ENCODE measurements at places on chromosomes 6 and 20.

GRCh38 chr20:4667371-4667773 lies 54.3 kb upstream of the PRND start:
- DNase-seq = peak; percentile 38

DNA sequence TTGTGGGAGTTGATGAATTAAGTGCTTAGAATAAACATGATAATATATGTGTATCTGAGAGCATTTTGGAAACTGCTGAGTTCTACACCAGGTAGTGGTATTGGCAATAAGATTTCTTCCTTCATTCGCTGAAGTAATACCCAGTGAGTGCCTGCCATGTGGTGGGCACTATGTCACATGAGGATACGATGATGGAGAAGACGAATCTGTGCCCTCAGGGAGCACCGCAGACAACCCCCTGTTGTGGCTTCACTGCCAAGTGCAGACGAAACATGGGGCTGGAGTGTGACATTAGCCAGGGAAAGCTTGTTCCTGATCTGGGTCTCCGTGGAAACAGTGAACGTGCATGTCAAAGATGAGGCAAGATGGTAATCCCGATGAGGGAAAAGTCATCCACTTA lies 7.9 kb downstream of the ZNF76 start:
- DNase-seq = no peak

DNA sequence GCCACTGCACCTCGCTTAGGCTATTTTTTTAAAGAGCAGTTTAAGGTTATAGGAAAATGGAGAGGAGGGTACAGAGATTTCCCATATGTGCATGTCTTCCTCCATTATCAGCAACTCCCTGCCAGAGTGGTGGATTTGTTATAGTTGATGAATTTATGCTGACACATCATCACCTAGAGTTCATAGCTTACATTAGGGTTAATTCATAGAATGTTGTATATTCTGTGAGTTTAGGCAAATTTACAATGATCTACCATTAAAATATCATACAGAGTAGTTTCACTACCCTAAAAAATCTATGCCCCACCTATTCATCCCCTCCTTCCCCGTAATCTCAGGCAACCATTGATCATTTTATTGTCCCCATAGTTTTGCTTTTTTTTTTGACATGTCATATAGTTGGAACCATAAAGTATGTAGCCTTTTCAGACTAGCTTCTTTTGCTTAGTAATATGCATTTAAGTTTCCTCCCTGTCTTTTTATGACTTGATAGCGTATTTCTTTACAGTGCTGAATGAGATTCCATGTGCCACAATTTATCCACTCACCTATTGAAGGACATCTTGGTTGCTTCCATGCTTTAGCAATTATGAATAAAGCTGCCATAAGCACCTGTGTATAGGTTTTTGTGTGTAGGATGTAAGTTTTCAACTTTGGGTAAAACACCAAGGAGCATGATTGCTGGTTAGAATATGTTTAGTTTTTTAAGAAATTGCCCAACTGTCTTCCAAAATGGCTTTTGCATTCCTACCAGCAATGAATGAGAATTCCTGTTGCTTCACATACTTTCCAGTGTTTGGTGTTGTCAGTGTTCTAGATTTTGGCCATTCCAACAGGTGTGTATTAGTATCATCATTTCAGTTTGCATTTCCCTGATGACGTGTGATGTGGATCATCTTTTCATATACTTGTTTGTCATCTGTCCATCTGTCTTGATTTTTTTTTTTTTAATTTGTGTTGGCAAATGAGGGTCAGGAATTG lies 60.2 kb downstream of the NCOA3 start:
- no peak for DNase-seq

DNA sequence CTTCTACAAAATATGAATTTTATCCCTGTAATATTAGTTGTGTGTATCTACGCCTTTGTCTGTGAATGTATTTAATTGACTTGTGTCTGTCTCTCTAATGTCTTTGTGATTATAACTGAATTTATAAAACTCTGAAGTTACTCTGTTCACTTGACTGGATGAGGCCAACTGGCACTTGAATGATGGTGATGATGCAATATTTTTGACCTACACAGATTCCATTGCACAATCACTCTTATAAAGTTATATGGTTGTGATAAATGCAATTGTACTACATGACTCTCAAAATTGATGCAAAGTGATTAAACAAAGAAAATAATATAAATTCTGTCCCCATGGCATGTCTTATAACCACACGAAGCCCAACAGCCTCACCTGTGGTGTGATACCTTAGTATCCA lies 287.3 kb upstream of the PLN start:
- no peak for DNase-seq

- DNase-seq = no peak
These were observed 52.1 kb upstream of the DUSP22 start for GRCh38 chr6:240151-240550.

GRCh38 chr20:8812817-8813216 lies 256.1 kb upstream of the PLCB4 start:
- DNase-seq = peak; percentile 16

DNA sequence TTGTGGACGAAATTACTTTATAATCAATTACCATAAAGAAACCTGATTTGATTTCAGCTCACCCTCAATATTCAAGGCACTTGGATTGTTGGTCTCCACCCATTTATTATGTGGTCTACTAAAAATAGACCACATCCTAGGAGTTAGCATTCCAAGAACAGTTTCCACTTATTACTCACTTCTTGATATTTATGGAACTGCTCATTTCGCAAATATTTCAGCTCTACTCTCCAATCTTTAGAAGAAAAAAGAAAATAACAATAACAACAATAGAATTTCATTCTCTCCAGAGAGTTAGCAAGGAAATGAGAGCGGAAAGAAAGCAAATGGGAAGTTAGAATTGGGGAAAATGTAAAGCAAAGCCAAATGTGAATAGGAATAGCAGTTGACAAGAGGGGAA lies 26.2 kb upstream of the HDAC2 start:
- no peak for DNase-seq

DNA sequence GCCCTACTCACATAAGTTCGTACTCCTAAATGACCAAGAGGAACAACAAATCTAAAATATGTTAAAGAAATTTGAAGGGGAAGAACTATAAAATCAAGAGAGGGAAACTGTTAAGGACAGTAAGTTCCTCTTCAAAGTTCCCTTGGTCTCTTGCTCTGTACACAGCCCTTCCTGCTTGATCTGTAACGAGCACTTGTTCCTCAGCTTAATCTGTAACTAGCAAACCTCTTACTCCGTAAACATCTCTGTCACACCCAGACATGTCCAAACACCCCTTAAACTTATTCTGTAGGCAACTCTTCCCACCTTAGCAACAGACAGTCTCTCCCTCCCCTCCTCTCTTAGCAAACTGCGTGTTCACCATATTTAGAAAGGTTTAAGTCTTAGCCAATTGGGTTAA lies 29.9 kb downstream of the PLN start:
- DNase-seq = no peak

- DNase-seq = peak; percentile 10
These were observed 54.5 kb downstream of the KIAA0408 start for GRCh38 chr6:127404594-127405178.

DNA sequence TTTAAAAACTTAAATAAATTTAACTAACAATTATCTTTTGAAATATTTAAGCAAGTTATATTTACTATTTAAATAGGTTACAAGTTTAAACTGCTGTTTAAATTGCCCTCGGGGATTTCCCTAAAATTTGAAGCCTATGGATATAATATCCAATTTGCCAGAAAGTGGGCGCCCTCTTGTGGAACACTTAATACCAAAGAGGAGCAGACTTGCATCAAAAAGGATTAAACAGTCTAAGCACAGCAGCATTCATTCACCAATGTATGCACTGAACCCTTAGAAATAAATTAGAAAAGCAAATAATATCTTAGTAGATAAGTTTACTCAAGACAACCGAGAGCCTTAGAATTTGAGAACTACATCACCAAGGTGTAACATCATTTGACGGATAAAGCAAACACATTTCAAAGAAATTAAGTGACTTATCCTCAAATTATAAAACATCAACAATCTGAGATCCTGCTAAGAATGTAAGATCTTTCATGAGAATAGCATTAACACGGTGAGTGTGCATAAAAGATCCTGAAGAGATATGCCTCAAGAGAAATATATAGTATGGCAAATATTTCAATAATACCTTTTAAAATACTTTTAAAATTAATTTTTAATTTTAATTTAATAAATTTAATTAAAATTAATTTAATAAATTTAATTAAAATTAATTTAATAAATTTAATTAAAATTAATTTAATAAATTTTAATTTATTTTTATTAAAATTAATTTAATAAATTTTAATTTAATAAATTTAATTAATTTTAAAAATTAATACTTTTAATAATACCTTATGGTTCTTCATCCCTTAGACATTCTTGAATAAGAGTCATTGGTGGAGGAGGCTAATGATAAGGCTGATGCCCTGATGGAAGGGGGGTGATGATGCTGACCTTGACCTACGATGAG lies 11.5 kb upstream of the MEP1A start:
- DNase-seq = peak; percentile 92

DNA sequence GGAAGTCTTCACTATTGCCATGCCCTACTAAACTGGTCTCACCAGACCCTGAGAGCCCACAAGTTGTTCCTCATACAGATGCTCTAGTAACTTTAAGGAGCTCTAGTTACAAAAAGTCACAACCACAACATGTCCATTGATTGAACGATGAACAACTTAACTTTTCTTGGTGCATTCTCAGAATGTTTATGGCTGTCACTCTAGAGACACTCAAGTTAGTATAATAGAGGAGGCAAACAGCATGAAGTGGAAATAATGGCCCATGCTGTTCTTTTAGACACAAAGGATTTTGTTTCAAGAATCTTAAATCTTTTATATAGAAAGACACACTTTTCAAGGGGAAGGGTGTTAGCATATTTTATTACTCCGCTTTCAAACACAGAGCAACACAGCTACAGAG lies 934.4 kb downstream of the HACE1 start:
- no peak for DNase-seq

DNA sequence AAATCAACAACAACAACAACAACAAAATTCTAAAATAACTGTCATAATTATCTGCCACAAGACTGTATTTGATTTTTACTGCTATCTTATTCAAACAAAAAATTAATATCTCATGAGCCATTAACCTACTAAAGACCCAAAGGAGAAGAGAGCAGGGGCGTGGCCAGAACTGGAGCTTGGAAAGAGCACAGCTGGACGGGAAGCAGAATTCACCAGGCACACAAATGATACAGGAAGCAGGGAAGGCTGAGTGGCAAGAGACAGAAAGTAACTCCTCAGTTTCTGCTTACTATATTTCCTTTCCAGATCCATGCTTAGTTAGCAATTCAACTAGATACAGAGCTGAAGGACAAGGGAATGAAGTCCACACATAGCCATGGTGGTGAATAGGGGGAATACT lies 54.4 kb downstream of the FKBP5 start:
- no peak for DNase-seq

- DNase-seq = no peak
These were observed 12.7 kb downstream of the CGA start for GRCh38 chr6:87082160-87082721.

GRCh38 chr20:43043887-43044286 lies 145.8 kb downstream of the PTPRT start:
- no peak for DNase-seq

DNA sequence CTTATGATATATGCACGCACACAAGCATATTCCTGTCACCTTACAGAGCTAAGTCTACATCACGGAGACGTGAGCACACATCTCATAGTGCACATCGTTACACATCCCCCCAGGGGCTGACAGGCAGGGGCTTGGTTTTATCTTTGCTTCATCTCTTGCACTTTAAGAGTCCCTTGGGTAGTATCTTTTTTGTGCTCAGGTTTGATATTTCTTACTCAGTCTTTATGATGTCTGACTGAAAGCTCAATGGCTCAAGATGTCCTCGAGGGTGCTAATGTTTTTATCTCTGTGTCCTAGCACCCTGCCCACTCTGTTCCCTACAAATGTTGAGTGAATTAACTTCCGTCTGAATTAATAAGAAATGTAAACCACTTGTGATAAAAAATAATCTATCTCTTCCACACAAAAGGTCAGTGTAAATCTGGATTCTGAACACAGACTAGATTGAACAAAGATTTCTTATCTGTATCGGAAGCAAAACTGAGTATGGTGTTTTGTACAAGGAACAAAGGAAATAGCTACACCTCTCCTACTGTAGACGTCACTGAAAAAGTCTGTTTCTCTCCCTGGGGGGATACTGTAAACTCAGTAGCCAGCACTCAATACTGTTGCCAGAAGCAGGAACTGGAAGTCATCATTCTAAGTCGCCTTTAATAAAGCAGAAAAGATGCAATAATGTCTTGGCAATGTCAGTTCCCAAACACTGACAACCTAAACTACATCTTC lies 195.1 kb downstream of the PRKN start:
- DNase-seq = no peak

DNA sequence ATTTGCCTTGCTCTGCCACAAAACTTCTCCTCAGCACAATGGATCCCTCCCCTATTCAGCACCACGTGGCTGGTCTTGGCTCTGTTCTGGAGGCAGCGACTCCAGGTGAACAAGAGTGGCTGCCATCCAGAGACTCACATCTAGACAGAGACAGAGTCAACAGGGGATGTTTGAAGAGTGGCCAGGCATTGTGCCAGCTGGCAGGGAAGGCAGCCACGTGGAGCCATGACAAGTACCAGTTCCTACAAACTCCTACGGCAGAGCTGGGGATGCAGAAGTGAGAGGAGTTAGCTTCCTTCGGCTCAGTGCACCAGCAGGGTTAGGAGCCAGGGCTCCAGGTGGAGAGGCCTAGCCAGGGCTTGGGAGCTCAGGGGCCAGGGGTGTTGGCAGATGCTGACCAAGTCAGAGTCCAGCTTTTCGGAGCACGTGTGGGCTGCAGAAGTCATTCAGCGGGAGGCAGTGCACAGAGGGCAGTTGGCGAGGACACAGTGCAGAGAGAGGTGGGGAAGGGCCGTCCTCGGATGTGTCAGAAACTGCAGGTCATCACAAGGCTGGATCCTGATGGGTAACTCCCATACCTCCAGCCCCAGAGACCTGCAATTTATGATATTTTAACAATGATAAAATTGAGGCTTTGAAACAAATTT lies 171.7 kb upstream of the PDE10A start:
- DNase-seq = no peak

DNA sequence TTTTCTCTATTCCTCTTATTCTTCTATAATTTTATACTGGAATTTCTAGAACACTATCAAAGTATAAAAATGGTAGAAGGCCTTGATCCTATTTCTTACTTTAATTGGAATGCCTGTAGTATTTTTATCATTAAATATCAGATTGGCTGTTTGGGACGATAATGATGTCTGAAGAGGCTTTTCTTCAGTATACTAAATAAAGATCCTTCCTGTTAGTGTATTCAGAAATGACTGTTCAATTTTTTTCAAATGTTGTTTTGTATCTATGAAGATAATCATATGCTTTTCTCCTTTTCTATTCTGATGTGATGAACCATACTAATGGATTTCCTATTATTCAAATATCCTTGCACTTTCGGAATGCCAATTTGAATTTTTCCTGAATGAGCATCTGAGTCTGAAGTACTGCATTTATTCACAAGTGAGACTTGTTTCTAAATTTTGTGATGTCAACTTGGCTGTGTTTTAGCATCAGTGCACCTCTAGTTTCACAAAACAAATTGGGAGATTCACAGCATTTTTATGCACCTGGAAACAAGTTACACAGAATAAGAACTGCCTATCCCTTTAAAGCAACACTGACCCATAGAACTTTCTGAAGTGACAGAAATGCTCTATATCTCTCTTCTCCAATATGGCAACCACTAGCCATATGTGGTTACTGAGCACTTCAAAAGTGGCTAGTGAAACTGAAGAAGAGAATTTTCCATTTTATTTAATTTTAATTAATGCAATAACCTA lies 71.6 kb upstream of the PRND start:
- no peak for DNase-seq
